Effector memory CD4-positive, alpha-beta T cell (primary cell): ENCODE measurements at places on chromosomes 1 and 21.

GRCh38 chr1:147579532-147579931, 38.2 kb downstream of the BCL9 start:
- no peak for DNase-seq

- DNase-seq: no peak
These were observed 39.3 kb upstream of the IGSF3 start for GRCh38 chr1:116706841-116707240.

- DNase-seq: no peak
These were observed 201.4 kb upstream of the BRINP3 start for GRCh38 chr1:190679044-190679443.

DNA sequence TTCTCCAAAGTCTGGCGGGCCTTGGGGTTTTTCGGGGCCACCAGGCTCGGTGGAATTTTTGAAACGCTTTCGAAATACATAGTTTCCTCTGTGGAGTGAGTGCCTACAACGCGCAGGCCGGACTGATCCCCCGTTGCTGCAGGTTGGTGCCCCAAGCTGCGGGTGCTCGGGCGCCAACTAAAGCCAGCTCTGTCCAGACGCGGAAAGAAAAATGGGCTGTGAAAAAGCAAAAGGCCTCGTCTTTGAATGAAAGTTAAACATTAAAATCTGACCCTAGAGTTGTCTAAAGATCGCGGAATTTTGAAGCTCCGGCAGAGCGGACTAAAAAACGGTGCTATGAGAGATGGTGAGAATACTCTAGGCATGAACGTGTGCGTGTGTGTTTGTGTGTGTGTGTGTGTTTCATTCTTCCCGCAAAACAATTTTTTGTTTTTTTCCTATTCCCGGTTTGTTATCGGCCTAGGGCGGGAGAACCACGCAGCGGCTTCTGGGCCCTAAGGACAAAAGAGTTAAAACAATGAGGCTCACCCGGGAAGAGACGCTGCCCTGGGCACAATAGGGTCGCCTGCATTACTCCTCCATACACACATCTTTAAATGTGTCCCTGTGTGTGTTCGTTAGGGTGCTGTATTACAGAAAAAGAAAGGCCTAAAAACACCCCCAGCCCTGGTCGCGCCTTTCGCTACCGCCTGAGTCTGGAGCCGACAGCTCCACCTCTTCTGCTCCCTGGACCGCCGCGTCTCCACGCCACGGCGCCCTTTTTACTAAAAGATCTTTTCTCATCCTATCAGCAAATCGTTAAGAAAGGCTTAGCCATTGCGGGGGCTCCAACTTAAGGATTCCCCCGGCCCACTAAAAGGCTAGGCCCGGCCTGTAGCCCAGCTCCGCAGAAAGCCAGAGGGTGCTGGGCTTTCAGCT, 3.2 kb downstream of the TBX15 start:
- DNase-seq: no peak

DNA sequence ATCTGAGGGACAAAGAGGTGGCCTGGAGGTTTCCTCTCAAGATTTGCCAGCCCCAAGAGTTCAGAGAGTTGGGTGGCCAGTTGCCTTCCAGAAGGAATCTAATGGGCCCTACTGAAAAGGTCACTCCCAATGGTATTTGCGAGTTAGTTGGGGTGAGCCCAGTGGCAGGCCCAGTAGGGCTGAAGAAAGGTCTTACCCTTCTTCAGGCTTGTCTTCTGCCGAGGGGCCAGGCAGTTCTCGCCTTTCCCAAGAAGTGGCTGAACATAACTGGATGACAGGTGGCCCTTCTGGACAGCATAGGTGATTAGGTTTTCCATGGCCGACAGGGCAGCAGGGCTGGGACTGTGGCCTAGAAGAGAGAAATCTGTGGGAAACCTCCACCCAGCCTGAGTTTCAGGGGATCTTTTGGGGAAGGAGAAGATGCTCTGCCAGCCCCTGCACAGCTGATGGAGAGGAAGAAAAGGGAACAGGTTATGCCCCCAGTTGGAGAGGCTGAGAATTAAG, 7.2 kb downstream of the PGLYRP4 start:
- DNase-seq: no peak

- no peak for DNase-seq
These were observed 174.2 kb downstream of the CAMTA1 start for GRCh38 chr1:6959491-6959890.

GRCh38 chr1:9238550-9238949, 4.0 kb downstream of the H6PD start:
- no peak for DNase-seq
